Osteoblast (primary cell): ENCODE measurements at places on chromosomes 11 and 22. TPM values are rescaled to one million over a fixed set of nuclear protein-coding genes. Genes with fewer than 3 reads are reported as not detected.

DNA sequence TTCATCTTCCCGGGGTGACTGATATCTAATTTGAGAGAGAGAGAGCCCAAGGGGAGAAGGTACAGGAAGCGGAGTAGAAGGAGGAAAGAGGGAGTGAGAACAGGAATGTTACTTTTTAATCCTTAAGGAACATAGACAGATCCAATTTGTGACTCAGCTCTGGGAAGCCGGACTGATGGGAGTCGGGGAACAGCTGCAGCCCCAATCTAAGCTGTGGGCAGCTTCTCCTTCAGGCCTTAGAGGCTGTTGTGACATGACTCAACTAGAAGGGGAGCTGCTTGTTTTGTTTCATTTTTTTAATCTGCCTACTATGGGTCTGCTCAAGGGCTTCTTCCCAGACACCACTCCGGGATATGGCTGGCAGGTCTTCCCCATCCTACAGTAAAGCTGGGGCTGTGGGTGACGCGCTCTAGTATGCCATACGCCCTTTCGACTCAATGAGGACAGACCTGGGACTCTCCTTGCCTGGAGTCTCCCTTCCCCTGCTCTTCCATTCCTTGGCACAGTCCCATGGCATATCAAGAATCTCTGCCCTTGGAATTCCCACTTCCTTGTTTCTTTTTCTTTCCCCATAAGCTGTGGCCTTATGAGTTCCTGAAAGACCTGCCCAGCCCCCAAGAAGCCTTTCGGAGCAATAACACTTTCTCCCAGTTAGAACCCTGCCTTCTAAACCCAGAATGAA is 103.3 kb upstream of the AKIP1 start:
- H3K4me3 ChIP-seq = peak overlapping the region; percentile 52
- H3K36me3 ChIP-seq = peaks cover 4% of the 10 kb centered on the region
- H3K27me3 ChIP-seq = no peaks in the 10 kb centered on the region

- no peak overlapping the region for H3K4me3 ChIP-seq
- H3K27me3 ChIP-seq = no peaks in the 10 kb centered on the region
- no peaks in the 10 kb centered on the region for H3K36me3 ChIP-seq
- peak; percentile 96 for DNase-seq
- H3K4me1 ChIP-seq = peaks cover 39% of the 10 kb centered on the region
Observed at GRCh38 chr22:26894766-26895485, 237.5 kb downstream of the MIAT start.

DNA sequence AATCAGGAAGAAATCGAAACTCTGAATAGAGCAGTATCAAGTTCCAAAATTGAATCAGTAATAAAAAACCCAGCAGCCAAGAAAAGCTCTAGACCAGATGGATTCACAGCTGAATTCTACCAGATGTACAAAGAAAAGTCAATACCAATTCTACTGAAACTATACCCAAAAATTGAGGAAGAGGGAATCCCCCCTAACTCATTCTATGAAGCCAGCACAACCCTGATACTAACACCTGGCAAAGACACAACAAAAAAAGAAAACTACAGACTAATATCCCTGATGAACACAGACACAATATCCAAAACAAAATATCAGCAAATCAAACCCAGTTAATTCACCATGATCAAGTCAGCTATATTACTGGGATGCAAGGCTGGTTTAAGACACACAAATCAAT is 97.7 kb downstream of the ZC3H12C start:
- DNase-seq = no peak
- H3K36me3 ChIP-seq = no peaks in the 10 kb centered on the region
- no peak overlapping the region for H3K27ac ChIP-seq
- H3K27me3 ChIP-seq = no peaks in the 10 kb centered on the region
- no peak overlapping the region for H3K4me3 ChIP-seq

DNA sequence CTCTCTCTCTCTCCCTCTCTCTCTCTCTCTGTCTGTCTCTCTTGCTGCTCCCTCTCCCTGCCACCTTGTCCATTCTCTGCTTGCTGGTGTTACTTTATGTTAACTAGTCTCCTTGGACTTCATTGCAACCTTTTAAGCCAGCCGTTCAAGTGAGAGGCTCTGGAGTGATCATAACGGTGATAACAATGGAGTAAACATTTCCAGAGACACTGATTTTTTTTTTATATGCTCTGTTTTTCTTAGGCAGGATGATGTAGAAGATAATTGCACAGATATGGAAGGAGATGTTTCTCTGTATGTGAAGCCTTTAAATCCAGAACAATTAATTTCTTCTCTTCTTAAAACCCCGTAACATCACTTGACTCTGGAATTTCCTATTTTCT is 287.7 kb downstream of the TMEM135 start:
- no peak for DNase-seq
- H3K4me3 ChIP-seq = no peak overlapping the region
- H3K4me1 ChIP-seq = no peaks in the 10 kb centered on the region
- H3K36me3 ChIP-seq = no peaks in the 10 kb centered on the region

The NOX4 gene
- 1.8 TPM in 2 replicates for total RNA-seq

The BTG4 gene
- 0.29 TPM in 1 of 2 replicates, not detected in the other for total RNA-seq

The H19 gene
- total RNA-seq = 4.3 and 9.4 TPM in 2 replicates
